ENCODE measurements at places on chromosomes 3 and 15. TPM values are rescaled to one million over a fixed set of nuclear protein-coding genes. Genes with fewer than 3 reads are reported as not detected.

Gene TMPRSS7
- total RNA-seq = 0.14 TPM

Gene FGD5
- not detected for total RNA-seq

Gene ACSBG1
- total RNA-seq = 0.22 TPM

Gene SLC6A6
- 31.2 TPM for total RNA-seq

Gene CPEB1
- total RNA-seq = 0.19 TPM

DNA sequence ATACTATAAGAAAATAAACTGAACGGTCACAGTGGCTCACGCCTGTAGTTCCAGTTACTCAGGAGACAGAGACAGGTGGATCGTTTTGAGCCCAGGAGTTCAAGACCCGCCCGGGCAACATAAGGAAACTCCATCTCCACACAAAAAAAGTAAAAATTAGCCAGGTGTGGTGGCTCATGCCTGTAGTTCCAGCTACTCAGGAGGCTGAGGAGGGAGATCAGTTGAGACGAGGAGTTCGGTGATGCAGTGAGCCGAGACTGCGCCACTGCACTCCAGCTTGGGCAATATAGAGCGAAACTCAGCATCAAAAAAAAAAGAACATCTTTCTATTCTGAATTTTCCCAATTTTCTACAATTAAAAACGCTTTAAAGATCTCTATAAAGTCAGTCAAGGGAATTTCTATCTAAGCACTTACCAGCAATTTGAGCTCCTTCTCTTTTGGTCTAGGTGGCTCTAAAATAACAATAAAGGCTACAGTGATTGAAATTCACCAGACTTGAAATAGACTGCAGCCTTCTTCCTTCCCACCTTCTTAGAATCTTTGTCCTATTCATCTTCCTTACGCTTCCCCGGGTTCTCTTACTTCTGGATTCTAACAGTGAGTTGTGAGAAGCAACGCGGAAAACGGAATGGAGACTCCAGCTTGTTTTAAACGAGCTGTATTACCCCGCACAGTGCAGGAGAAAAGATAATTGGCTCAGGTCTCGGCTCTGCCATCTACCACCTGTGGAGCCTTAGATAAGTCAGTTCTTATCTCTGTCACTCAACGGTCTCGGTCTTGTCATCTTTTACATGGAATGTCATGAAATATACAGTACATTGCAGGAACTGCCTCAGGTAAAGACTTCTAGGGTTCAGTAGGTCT, 812 bp upstream of the SEC62 start:
- H3K27me3 ChIP-seq = no peaks in the 10 kb centered on the region
- no peaks in the 10 kb centered on the region for H3K36me3 ChIP-seq
- DNase-seq = no peak

GRCh38 chr3:132800958-132801357, 78.7 kb upstream of the NPHP3 start:
- no peaks in the 10 kb centered on the region for H3K36me3 ChIP-seq
- no peaks in the 10 kb centered on the region for H3K4me1 ChIP-seq
- no peak for DNase-seq
- no peak overlapping the region for H3K27ac ChIP-seq

- H3K4me1 ChIP-seq = peaks cover 24% of the 10 kb centered on the region
- no peaks in the 10 kb centered on the region for H3K27me3 ChIP-seq
- H3K4me3 ChIP-seq = no peak overlapping the region
- no peak for DNase-seq
- no peak overlapping the region for H3K27ac ChIP-seq
- H3K36me3 ChIP-seq = no peaks in the 10 kb centered on the region
Observed at GRCh38 chr3:107428051-107428858, 51.0 kb downstream of the CCDC54 start.

- H3K27ac ChIP-seq = no peak overlapping the region
- H3K27me3 ChIP-seq = no peaks in the 10 kb centered on the region
- DNase-seq = no peak
- H3K4me3 ChIP-seq = no peak overlapping the region
Observed at GRCh38 chr3:102577082-102577789, 142.4 kb downstream of the ZPLD1 start.

DNA sequence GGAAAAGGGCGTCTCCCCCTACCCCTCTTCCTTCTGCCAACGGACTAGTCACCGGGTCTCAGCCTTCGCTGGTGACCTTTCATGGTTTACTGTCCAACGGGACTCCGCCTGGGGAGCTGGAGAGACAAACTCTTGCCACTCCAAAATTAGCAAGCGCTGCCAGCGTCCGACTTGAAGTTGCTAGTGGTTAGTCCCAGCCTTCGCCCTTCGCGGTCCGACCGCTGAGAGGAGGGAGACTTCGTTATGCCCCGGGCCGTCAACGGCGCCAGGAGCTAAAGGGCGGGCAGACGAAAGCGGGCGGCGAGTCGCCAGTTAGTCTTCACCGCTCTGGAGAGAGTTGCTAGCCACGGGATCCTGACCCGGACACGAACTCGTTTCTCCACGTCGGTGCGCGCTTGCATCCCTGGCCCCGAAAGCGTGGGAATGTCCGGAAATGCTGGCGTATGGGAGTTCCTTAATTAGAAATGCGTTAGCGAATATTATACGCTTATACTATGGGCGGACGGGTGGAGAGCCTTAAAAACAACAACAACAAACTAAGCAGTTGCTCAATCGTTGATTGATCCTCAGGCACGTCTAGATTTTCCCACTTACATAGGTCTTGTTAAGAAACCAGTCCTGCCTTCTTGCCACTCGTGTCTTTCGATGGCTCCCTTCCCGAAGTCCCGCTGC, 716 bp downstream of the SMC4 start:
- H3K4me1 ChIP-seq = peaks cover 22% of the 10 kb centered on the region
- peaks cover 4% of the 10 kb centered on the region for H3K27me3 ChIP-seq
- DNase-seq = peak; percentile 37
- H3K36me3 ChIP-seq = no peaks in the 10 kb centered on the region

GRCh38 chr3:31958701-31959152, 22.3 kb downstream of the OSBPL10 start:
- DNase-seq = no peak
- H3K27me3 ChIP-seq = peaks cover 2% of the 10 kb centered on the region
- H3K27ac ChIP-seq = no peak overlapping the region
- H3K4me3 ChIP-seq = no peak overlapping the region
- H3K36me3 ChIP-seq = no peaks in the 10 kb centered on the region
- no peaks in the 10 kb centered on the region for H3K4me1 ChIP-seq

GRCh38 chr3:46935168-46935858, 41.2 kb downstream of the CCDC12 start:
- H3K36me3 ChIP-seq = peaks cover 54% of the 10 kb centered on the region
- DNase-seq = no peak
- H3K27ac ChIP-seq = no peak overlapping the region
- no peaks in the 10 kb centered on the region for H3K27me3 ChIP-seq
- H3K4me3 ChIP-seq = no peak overlapping the region

DNA sequence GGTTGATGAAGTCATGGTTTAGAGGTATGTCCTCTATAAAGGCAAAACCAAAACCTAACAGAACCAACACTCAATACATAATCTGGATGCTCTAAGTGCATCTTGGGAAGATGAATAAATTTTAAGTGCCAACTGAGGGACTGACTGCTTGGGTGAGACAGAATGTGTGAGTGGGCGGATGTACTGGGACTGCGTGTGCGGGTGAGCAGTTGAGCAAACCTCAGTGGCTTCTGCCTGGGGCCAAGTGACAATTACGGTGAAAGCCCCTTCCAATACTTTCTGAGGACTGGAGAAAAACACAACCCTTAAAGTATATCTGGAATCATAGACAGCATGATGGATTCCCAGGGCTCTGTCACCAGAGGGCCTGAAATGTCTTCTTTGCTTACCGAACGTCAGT, 80.1 kb upstream of the FEZF2 start:
- no peaks in the 10 kb centered on the region for H3K36me3 ChIP-seq
- H3K4me1 ChIP-seq = no peaks in the 10 kb centered on the region
- H3K4me3 ChIP-seq = no peak overlapping the region
- H3K27me3 ChIP-seq = no peaks in the 10 kb centered on the region

DNA sequence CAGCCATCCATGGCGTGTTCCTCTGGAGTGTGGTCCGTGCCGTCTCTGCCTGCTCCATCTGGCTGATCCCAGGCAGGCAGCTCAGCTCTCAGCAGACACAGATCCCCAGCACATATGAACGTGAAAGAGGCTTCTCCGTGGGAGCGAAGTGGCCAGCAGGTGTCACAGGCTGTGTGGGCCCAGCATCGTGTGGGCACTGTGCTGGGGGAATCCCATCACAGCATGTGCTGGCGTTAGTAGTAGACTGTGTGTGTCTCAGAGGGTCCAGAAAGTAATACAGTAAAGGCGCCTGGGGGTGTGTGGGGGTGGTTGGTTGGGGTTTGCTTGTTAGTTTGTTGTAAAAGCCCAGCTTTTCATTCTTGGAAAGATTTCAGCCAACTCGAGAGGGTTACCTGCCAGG, 147.6 kb downstream of the IGF1R start:
- H3K36me3 ChIP-seq = no peaks in the 10 kb centered on the region
- H3K27me3 ChIP-seq = no peaks in the 10 kb centered on the region
- no peak for DNase-seq
- no peak overlapping the region for H3K27ac ChIP-seq
- peaks cover 18% of the 10 kb centered on the region for H3K4me1 ChIP-seq

GRCh38 chr3:13164893-13165492, 91.8 kb upstream of the IQSEC1 start:
- H3K4me3 ChIP-seq = no peak overlapping the region
- DNase-seq = no peak
- no peaks in the 10 kb centered on the region for H3K4me1 ChIP-seq
- H3K27ac ChIP-seq = no peak overlapping the region
- H3K27me3 ChIP-seq = no peaks in the 10 kb centered on the region
- H3K36me3 ChIP-seq = no peaks in the 10 kb centered on the region

DNA sequence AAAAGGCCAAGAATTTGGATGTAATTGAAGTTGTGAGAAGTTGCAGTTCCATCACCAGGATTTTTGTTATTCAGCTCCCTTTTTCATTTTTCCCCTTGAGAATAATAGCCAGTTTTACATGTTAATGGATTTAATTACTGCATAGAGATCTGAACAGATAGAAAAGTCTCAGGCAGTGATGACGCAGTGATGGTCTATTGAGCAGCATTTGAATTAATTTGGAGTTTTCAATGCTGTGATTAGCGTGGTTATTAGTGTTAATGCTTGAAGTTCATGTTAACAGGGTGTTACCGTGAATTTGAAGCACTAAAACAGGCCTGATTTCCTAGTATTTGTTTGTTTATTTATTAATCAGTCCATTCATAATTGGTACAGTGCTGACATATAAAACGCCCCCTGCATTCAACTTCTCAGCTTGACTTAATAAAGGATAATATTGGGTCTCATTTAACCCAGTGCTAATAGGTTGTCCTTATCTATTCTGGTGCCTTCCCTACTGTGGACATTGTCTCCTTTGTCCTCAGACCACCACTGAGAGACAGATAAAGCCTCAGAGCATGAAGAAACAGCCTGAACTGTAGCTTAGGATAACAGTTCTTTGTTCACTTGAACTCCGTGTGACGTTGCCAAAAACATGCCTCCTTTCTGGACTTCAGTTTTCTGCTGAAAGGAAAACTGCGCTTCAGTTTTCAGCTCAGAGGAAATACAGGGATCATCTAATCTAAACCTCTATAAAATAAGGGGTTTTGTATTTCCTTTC, 82.4 kb downstream of the RTP4 start:
- DNase-seq = no peak
- H3K27me3 ChIP-seq = no peaks in the 10 kb centered on the region
- no peaks in the 10 kb centered on the region for H3K36me3 ChIP-seq
- H3K4me1 ChIP-seq = no peaks in the 10 kb centered on the region

- DNase-seq = no peak
- H3K36me3 ChIP-seq = no peaks in the 10 kb centered on the region
- H3K4me1 ChIP-seq = no peaks in the 10 kb centered on the region
- H3K27me3 ChIP-seq = peaks cover 2% of the 10 kb centered on the region
- no peak overlapping the region for H3K4me3 ChIP-seq
Observed at GRCh38 chr3:185356499-185356898, 6.4 kb upstream of the MAP3K13 start.

DNA sequence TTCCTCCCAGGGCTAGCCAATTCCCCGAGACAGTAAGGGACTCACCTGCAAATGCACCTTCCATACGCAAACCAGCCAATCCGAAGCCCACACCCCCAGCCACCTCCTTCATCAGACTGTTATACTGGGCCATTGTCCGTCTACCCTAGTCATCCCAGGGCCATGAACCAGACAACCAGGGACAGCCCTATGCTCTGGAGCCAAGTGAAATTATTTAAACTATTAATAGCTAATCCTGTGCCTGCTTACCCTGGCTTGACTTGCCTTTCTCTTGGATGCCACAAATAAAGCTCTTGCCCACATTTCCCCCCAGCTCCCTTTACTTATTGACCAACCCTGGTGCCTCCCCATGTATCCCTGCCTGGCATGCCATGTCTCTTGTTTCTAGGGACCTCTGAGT, 4.0 kb upstream of the CHRNB4 start:
- DNase-seq = no peak
- H3K4me3 ChIP-seq = no peak overlapping the region
- H3K27me3 ChIP-seq = peaks cover 3% of the 10 kb centered on the region
- no peak overlapping the region for H3K27ac ChIP-seq
- H3K36me3 ChIP-seq = no peaks in the 10 kb centered on the region

GRCh38 chr3:71072986-71073385, 510.5 kb downstream of the FOXP1 start:
- no peak for DNase-seq
- peaks cover 16% of the 10 kb centered on the region for H3K36me3 ChIP-seq
- H3K4me1 ChIP-seq = peaks cover 47% of the 10 kb centered on the region
- H3K27me3 ChIP-seq = no peaks in the 10 kb centered on the region
- H3K4me3 ChIP-seq = no peak overlapping the region

DNA sequence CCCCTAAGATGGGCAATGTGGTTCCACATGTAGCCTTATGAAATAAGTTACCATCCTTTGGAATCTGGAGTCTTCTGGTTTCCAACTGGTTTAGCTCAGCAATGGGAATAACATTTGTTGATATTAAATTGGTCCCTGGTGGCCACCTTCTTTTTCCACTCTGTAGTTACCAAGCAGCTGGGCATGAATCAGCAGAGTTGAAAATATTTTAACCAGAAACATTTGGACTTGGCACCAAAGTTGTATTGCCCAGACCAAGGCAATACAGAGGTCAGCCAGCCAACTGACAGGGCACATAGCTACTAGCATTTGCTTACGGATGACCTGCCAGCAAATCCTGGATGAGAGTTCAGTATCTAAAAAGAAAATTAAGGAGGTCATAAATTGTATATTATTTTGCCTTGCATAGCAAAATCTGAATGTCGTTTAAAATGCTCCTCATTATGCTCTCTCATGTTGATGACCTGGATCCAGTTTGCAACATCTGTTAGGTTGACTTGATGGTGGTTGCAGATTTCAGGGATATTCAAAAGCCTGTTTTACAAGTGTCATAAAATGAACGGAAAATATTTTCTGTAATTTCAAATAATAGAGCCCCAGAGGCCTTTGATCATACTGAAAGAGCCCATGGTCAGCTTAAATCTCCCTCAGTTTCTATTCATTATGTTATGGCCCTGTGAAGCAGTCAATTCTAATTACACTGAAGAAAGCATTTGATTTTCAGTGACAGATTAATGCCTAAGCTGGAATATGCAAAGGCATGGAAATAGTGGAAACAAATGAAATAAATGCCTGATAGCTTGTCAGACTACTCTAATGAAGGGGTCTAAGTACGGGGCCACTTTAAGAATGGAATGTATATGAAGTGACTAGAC, 54.6 kb downstream of the PPM1L start:
- no peaks in the 10 kb centered on the region for H3K36me3 ChIP-seq
- DNase-seq = no peak
- no peak overlapping the region for H3K27ac ChIP-seq
- no peak overlapping the region for H3K4me3 ChIP-seq
- H3K27me3 ChIP-seq = no peaks in the 10 kb centered on the region

GRCh38 chr3:44926172-44926571, 49.8 kb downstream of the ZDHHC3 start:
- H3K36me3 ChIP-seq = peaks cover 57% of the 10 kb centered on the region
- H3K4me1 ChIP-seq = no peaks in the 10 kb centered on the region
- no peak overlapping the region for H3K4me3 ChIP-seq
